ENCODE measurements at places on chromosomes 16 and 17. TPM values are rescaled to one million over a fixed set of nuclear protein-coding genes. Genes with fewer than 3 reads are reported as not detected.

Gene CSH2
- not detected for polyA plus RNA-seq

Gene CA7
- polyA plus RNA-seq: not detected

- no peaks in the 10 kb centered on the region for H3K27me3 ChIP-seq
- no peak overlapping the region for H3K4me3 ChIP-seq
- no peaks in the 10 kb centered on the region for H3K36me3 ChIP-seq
Measured at GRCh38 chr17:78748048-78748729, 33.9 kb downstream of the CYTH1 start.

GRCh38 chr17:50278526-50279180, 4.4 kb downstream of the TMEM92 start:
- H3K4me1 ChIP-seq: no peaks in the 10 kb centered on the region
- H3K4me3 ChIP-seq: no peak overlapping the region
- no peak for DNase-seq
- no peak overlapping the region for H3K27ac ChIP-seq
- H3K27me3 ChIP-seq: peaks cover 17% of the 10 kb centered on the region

Gene ALOXE3
- polyA plus RNA-seq: not detected

All from adrenal gland (tissue), 19 donors.